ENCODE measurements at places on chromosomes 6 and 20.

GRCh38 chr6:9576521-9576920 lies 838.4 kb downstream of the TFAP2A start:
- no peaks in the 10 kb centered on the region for H3K27me3 ChIP-seq
- DNase-seq, result no peak
- H3K36me3 ChIP-seq, result no peaks in the 10 kb centered on the region
- H3K27ac ChIP-seq, result no peak overlapping the region
- H3K4me3 ChIP-seq, result no peak overlapping the region

GRCh38 chr20:51460569-51461265 lies 81.8 kb downstream of the NFATC2 start:
- H3K27me3 ChIP-seq, result peaks cover 4% of the 10 kb centered on the region
- no peak overlapping the region for H3K27ac ChIP-seq
- no peak overlapping the region for H3K4me3 ChIP-seq
- H3K36me3 ChIP-seq, result no peaks in the 10 kb centered on the region

DNA sequence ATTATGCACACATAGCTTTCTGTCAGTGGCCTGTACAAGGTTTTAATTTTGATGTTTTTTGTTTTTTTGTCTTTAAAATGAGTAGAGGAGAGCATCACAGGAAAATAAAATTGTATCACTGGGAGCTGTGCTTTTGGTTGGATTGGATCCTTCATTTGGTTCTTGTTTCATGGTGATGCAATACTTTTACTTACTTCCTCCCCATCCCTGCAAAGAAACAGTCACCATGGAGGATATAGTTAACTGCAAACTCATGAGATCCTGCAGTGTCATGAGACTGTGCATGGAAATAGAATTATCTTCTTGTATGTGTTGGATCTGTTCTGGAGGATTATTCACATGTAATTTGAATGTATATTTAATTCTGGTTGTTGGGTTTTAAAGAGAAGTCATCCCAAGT lies 122.3 kb downstream of the JARID2 start:
- no peak for DNase-seq
- no peaks in the 10 kb centered on the region for H3K36me3 ChIP-seq
- no peak overlapping the region for H3K4me3 ChIP-seq

DNA sequence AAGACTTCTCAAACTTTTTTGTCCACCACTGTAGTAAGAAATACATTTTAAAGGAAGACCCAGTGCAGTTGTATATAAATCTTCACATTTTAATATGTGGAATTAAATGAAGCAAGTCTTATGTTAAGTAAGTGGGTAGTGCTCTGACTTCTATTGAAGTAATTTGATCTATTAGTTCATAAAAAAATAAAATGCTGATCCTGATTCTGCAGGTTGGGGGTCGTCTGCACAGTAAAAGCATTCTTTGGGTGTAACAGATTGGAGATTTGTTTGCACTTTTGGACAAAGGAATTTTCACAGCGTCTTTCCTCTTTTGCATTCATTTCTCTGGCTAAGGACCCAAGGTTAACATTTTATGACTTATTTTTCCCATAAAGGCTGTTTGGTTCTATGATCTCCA lies 106.8 kb downstream of the RNF144B start:
- H3K27me3 ChIP-seq, result no peaks in the 10 kb centered on the region
- H3K4me1 ChIP-seq, result peaks cover 19% of the 10 kb centered on the region
- no peak overlapping the region for H3K4me3 ChIP-seq
- no peak for DNase-seq

- DNase-seq, result no peak
- H3K4me3 ChIP-seq, result no peak overlapping the region
- no peaks in the 10 kb centered on the region for H3K36me3 ChIP-seq
- no peaks in the 10 kb centered on the region for H3K4me1 ChIP-seq
- no peak overlapping the region for H3K27ac ChIP-seq
Measured at GRCh38 chr20:16520154-16520553, 53.1 kb downstream of the KIF16B start.

DNA sequence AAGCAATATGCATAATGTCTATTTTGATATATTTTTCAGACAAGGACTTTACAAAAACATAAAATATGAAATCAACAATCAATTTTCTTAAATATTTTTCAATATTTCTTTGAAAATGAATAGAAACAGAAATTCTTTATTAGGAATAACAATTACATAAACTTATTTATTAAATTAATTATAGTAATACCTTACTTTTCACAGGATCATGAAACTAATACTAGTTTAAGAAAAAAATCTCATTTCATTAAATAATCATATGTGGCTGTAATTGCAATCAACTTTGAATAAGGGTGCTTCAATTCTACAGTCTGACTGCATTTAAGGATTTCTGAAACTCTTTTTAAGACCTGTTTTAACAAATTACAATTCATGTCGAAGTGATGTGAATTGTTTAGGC lies 26.6 kb downstream of the EPHA7 start:
- no peak overlapping the region for H3K4me3 ChIP-seq
- H3K27me3 ChIP-seq, result no peaks in the 10 kb centered on the region
- no peak overlapping the region for H3K27ac ChIP-seq
- H3K4me1 ChIP-seq, result no peaks in the 10 kb centered on the region
- no peak for DNase-seq
- no peaks in the 10 kb centered on the region for H3K36me3 ChIP-seq

- no peak overlapping the region for H3K27ac ChIP-seq
- no peak for DNase-seq
- H3K27me3 ChIP-seq, result no peaks in the 10 kb centered on the region
- no peaks in the 10 kb centered on the region for H3K4me1 ChIP-seq
- no peaks in the 10 kb centered on the region for H3K36me3 ChIP-seq
Measured at GRCh38 chr6:164962805-164963204, 346.6 kb downstream of the C6orf118 start.

DNA sequence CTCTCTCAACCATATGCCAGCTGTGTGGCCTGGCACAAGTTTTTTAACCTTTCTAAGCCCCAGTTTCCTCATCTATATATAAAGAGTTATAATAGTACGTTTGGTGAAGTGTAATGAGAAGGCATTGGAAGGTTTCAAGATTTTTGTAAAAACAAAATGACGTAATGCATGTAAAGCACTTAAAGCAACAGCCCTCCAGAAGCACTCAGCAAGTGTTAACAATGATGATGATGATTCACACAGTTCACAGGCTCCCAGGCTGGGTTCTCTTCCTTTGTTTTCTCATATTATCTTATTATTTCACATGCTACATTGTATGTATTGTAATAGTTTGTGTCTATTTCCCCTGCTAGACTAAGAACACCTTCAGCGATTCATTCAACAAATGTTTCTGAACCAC lies 6.2 kb downstream of the CEP250 start:
- no peak for DNase-seq
- H3K27me3 ChIP-seq, result no peaks in the 10 kb centered on the region
- peaks cover 35% of the 10 kb centered on the region for H3K36me3 ChIP-seq
- H3K27ac ChIP-seq, result no peak overlapping the region
- H3K4me1 ChIP-seq, result no peaks in the 10 kb centered on the region
- H3K4me3 ChIP-seq, result no peak overlapping the region

DNA sequence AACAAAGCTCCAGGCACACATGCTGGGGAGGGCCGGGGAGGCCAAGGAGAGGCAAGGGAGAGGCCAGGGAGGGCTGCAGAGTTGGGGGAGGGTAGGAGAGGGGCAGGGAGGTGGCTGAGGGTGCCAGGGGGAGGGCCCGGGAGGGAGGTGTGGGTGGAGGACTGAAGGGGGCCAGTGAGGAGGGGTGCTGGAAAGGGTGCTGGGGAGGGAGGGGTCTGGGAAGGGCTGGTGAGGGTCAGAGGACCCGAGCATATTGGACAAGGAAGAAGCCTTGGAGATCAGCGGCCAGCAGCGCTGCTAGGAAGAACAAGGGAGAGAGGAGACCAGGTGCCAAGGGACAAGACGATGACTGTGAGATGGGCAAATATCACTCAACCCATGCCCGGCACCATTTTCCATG lies 49.7 kb upstream of the GPR31 start:
- H3K4me1 ChIP-seq, result no peaks in the 10 kb centered on the region
- H3K27ac ChIP-seq, result no peak overlapping the region
- H3K4me3 ChIP-seq, result no peak overlapping the region
- H3K27me3 ChIP-seq, result peaks cover 4% of the 10 kb centered on the region

DNA sequence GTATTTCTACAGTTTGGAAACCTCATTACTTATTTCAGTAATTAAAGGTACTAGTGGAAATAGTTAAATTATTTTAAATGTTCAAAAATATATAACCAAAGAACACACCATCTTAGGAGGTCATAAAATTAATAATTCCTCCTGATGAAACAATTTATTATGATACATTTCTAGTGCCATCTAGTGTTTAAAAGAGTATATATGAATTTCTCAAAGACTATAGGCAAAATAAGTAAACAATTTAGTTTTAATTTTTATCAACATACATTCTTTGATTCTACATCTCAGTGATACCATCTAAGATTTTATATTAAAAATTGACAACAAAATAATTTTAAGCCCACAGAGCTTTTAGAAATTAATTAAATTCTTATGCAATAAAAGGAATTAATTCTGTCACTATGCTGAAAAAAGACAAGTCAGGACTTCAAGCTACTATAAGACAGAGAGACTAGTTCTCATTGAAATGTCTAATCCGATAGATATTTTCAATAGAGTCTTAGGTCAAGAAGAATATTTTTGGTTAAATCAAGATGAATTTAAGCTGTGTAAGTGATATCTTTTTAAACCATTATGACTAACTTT lies 107.8 kb upstream of the RNF217 start:
- no peaks in the 10 kb centered on the region for H3K4me1 ChIP-seq
- H3K27ac ChIP-seq, result no peak overlapping the region
- no peak for DNase-seq
- H3K36me3 ChIP-seq, result no peaks in the 10 kb centered on the region

GRCh38 chr6:27894839-27895762 lies 17.1 kb downstream of the OR2B2 start:
- peak overlapping the region; percentile 100 for H3K4me3 ChIP-seq
- H3K4me1 ChIP-seq, result peaks cover 15% of the 10 kb centered on the region
- DNase-seq, result no peak
- peak overlapping the region; percentile 90 for H3K27ac ChIP-seq

DNA sequence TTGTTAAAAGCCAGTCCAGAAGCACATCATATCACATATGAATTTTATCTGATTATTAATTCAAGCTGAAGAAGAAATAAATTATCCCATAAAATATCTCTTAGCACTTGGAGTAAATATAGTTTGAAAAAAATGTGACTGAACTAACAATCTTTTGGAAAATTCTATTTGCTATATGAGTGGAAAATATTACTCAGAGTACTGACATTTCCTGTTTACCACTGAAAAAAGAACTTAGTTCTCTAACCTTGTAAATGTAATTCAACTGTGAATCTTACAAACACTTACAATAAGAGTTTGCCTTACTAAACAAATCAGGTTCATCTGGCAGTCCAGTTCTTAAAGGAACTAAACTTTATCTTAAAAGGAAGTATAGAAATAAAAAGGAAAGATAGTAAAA lies 44.2 kb downstream of the MOXD1 start:
- peaks cover 12% of the 10 kb centered on the region for H3K4me1 ChIP-seq
- no peak overlapping the region for H3K27ac ChIP-seq
- no peaks in the 10 kb centered on the region for H3K27me3 ChIP-seq
- no peak overlapping the region for H3K4me3 ChIP-seq

DNA sequence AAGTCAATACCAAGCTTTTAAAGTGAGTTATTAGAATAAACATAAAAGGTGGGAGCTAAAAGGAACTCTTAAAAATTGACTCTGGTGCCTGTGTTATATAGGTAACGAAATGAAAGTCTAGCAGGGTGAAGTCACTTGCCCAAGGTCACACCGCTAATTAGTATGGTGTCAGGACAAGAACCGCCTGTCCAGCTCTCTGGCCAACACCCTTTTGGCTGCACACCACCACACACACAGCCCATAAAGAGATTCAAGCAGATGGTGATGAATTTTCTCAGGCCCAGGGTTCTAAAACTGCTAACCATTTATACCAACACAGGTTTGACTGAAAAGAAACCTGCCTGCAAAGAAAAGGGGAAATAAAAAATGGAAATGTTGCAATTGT lies 20.2 kb downstream of the GFOD1 start:
- peaks cover 12% of the 10 kb centered on the region for H3K36me3 ChIP-seq
- no peak for DNase-seq
- H3K4me3 ChIP-seq, result no peak overlapping the region
- H3K4me1 ChIP-seq, result peaks cover 13% of the 10 kb centered on the region
- no peak overlapping the region for H3K27ac ChIP-seq

- no peaks in the 10 kb centered on the region for H3K27me3 ChIP-seq
- no peak overlapping the region for H3K27ac ChIP-seq
- H3K4me3 ChIP-seq, result no peak overlapping the region
- H3K36me3 ChIP-seq, result no peaks in the 10 kb centered on the region
- H3K4me1 ChIP-seq, result no peaks in the 10 kb centered on the region
- no peak for DNase-seq
Measured at GRCh38 chr6:83442752-83443151, 11.9 kb upstream of the ME1 start.

DNA sequence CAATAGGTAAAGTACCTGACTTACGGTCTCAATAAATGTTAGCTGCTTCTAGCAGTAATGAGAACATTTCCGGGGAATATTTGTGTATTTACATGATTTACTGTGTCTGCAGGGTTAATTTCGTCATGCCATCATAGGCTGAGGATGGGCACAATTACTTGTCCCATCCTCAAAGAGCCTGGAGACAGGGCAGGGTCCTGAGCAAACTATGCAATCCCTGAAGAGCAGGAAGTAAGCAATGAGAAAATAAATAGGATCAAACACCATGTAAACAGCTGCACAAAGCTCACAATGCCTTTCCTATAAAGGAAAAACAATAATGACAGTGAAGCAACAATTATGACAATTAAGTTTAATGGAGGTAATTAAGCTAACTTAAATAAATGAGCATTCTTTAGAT lies 114.6 kb upstream of the FOXQ1 start:
- DNase-seq, result no peak
- no peaks in the 10 kb centered on the region for H3K27me3 ChIP-seq
- H3K27ac ChIP-seq, result no peak overlapping the region
- no peak overlapping the region for H3K4me3 ChIP-seq

GRCh38 chr6:26232306-26232939 lies 132.6 kb upstream of the BTN3A2 start:
- H3K27me3 ChIP-seq, result no peaks in the 10 kb centered on the region
- H3K4me1 ChIP-seq, result peaks cover 17% of the 10 kb centered on the region
- no peak overlapping the region for H3K4me3 ChIP-seq
- DNase-seq, result no peak

DNA sequence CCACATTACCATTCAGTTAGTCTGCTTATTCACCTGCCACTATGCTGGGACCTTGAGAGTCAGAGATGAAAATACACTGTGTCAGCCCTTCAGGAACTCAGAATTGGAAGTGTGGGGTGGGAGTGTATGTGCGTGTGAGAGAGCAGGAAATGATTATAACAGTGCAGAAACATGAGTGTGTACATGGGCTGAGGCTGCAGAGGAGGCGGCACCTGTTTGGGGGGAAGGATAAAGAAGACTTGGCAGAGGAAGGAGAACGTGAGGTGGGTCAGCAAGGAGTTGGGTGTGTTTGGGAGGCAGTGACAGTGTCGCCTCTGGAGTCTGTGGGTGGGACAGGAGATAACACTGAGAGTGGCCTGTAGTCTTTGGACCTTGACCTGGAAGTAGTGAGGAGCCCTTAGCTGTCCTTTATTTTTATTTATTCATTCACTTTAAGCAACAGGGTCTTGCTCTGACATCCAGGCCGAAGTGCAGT lies 3.1 kb downstream of the CHMP4B start:
- H3K4me1 ChIP-seq, result peaks cover 10% of the 10 kb centered on the region
- no peaks in the 10 kb centered on the region for H3K27me3 ChIP-seq
- no peak overlapping the region for H3K27ac ChIP-seq
- no peak for DNase-seq
- H3K4me3 ChIP-seq, result no peak overlapping the region

GRCh38 chr6:98927534-98927933 lies 20.2 kb downstream of the FBXL4 start:
- no peaks in the 10 kb centered on the region for H3K27me3 ChIP-seq
- no peak overlapping the region for H3K27ac ChIP-seq
- H3K36me3 ChIP-seq, result no peaks in the 10 kb centered on the region
- no peaks in the 10 kb centered on the region for H3K4me1 ChIP-seq
